ENCODE measurements at places on chromosomes 1 and 21.
A peak's percentile ranks its signal among the peaks of the same experiment; 100 is the strongest.

DNA sequence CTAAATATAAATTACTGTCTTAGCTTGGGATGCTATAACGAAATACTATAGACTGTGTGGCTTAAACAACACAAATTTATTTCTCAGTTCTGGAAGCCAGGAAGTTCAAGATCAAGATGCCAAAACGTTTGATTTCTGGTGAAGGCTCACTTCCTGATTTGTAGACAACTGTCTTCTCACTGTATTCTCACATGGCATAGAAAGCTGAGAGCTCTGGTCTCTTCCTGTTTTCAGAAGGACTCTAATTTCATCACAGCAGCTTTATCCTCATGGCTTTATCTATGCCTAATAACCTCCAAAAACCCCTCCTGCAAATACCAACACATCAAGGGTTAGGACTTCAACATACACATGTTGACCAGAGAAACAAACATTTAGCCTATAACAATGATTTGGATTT lies 1795.5 kb downstream of the MRPL39 start:
- DNase-seq = no peak

DNA sequence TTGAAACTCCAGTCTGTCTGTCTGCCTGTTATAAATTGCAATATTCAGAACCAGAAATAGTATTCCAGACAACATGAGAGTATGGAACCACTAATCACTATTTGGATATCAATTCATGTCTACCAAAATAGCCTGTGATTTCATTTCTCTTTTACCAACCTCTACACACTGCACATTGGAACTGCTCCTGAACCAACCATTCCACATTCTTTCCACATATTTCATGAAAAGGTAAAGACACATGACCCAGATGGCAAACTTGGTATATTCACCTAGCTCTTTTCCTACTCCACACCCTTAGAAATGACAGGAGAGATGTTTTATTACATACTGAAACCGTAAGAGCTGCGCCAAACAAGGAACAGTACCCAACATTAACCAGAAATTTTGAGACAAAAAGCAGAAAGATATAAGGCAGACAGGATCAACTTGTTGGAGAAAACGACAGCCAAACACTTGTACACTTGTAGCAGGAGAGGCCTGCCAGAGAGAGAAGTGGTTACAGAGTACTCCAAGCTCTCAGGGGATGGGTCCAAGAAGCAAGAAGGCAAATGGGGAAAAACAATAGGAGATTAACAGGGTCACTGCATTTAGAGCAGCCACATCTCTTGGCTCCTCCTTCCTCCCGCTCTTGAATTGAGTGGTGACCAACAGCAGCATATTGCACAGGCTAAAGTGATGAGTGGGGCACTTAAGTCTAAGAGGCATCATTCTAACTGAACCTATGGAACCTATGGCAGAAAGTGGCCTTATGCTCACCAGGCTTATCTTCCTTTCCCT lies 148.7 kb downstream of the SETD4 start:
- DNase-seq = no peak

GRCh38 chr1:100721526-100722207 lies 2.1 kb downstream of the VCAM1 start:
- no peak for DNase-seq

GRCh38 chr1:107359472-107360241 lies 218.8 kb downstream of the NTNG1 start:
- DNase-seq = no peak

DNA sequence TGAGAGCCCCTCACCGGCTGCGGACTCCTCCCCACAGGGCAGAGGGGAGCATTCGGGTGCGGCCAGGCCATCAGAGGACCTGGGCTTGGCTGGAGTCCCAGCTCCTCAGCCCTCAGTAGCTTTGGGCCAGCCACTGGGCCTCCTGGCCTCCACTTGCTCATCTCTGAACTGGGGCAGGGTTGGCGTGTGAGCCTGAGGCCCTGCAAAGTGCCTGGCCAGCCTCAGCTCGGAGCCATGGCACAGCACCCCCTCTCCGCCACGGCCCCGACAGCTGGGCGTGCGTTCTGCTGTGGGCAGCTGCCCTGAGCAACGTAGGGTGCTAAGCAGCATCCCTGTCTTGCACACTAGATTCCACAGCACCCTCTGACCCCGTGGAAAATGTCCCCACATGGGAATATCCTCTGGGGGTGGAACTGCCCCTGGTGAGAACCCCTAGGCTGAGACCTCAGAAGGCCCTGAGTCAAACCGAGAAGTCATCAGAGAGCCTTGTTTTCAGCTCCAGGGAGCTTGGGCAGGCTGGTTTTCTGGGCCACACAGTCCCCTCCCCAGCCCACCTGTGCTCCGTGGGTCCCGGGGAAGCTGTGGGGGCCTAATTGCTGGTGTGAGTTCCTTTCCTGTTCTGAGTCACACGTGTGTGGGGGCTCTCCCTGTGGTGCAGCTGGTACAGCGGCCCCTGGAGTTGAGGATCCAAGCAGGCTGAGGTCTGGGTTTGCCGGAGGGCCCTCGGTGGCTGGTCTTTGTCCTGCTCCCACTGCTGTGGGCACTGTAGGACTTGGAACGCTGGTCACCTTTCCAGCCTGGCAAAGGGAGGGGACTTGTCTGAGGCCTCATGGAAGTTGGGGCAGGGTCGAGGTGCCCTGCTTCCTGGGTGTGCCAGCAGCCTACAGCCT lies 24.5 kb downstream of the TP73 start:
- no peak for DNase-seq

- DNase-seq = peak; percentile 45
Measured at GRCh38 chr1:11761988-11762406, at the start of gene C1orf167. Gene C1orf167, plus strand, starts transcription at chr1:11762193. Its CDS starts 2,208 bp downstream, at chr1:11764401.

DNA sequence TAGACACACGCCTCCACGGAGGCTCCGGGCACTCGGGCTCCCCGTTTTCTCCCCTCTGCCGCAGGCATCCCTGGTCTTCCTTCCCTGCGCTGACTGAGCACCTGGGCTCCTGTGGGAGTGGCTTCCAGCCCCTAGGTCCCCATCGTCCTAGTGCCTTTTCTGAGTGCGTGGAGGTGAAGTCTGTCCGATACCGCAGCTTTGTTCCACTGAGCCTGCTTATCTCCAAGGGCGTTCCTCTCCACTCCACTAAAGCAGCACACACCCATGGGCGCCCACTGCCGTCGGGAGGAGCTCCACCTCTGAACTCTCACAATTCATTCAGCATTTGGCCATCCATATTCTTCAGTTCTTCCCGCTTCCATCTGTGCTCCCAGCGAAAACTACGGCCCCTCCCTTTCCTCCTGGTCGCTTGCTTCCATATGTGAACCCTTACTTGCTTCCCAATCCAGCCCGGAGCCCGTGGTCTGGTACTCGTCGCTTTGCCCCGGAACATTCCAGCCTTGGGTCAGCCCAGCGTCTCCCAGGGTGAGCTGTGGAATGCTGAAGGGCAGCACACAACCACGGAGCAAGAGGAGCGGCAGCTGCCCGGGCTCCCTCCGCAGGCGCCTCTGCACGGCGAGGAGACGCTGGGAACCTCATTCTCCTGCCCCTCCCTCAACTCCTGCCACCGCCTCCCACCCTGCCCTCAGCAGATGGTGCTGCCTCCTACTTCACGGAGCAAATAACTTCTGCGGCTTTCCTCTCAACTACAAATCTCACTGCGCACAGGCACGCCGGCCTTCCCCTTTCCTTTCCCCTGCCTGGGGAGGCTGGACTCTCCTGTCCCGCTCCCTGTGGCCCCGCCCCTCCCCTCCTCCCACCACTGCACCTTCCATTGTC lies 27.5 kb downstream of the ATP8B2 start:
- DNase-seq = peak; percentile 62

DNA sequence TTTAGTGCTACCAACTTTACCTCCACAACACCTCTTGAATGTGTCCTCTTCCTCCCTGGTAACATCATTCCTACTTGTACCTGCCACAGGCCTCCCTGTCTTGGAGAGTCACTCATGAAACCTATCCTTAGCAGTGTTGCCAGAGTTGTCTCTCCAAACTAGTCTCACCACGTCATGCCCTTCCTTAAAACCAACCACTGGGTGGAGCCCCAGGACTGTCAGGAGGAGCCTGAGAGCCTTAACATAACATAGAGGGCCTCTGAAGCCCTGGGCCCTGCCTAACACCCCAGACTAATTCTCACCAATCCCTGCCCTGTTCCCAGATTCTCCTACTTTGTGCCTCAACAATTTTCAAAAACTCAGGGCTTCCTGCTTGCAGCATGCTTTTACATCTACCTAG lies 65.3 kb downstream of the ZNF697 start:
- peak; percentile 34 for DNase-seq

DNA sequence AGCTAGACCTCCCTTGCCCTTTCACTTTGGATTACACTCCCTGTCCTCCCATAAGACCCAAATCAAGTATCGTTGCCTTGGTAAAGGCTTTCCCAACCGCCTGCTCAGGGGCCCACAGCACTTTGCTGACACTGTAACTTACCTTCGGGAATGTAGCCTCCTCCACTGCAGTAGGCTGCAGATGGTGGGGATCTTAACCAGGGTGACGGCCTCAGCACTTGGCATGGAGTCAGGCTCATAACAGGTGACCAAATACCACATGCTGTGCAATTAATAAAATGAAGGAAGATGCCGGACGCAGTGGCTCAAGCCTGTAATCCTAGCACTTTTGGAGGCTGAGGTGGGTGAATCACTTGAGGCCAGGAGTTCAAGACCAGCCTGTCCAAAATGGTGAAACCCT lies 88.7 kb upstream of the IRF2BP2 start:
- no peak for DNase-seq

GRCh38 chr21:23398726-23399125 lies 2208.6 kb downstream of the MRPL39 start:
- no peak for DNase-seq

DNA sequence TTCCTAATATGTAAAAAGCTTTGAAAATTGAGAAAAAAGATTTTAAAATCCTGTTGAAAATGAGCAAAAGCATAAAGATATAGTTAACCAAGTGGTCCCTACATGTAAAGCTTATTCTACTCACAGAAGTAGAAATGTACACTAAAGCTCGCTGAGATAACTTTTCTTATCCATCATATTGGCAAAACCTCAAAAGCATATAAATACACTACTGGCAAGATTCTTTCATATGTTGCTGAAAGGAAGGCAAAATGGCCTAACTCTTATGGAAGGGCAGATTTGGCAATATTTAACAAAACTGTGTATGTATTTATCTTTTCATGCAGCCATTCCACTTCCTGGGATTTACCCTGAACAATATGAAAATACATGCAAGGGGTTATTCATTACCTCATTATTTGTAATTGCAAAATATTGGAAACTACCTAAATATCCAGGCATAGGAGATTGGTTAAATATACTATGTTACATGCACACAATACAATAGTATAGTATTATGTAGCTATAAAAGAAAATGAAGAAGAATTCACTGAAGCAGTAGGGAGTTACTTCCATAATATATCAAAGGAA lies 43.2 kb upstream of the LYPLAL1 start:
- DNase-seq = no peak

DNA sequence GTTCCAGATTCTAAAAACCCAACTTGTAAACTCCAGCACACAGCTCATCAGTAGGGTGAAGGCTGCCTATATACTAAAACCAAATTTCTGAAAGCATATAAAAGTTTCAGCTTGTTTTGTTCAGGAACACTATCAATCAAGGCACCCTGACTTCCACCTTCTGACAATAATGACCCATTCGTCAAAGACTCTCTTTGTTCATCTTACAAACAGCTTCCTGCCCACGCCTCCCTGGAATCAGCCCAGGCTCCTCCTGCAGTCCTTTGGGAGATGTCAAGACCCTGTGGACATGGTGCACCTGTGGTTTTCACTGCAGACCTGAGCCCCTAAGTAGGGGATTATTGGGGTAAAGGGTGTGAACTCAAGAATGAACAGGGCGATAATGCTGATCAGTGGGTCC lies 178.9 kb upstream of the CAMK1G start:
- no peak for DNase-seq

All from pancreas (tissue), 10 donors.